ENCODE measurements at places on chromosomes 7 and 10. TPM values are rescaled to one million over a fixed set of nuclear protein-coding genes. Genes with fewer than 3 reads are reported as not detected.

DNA sequence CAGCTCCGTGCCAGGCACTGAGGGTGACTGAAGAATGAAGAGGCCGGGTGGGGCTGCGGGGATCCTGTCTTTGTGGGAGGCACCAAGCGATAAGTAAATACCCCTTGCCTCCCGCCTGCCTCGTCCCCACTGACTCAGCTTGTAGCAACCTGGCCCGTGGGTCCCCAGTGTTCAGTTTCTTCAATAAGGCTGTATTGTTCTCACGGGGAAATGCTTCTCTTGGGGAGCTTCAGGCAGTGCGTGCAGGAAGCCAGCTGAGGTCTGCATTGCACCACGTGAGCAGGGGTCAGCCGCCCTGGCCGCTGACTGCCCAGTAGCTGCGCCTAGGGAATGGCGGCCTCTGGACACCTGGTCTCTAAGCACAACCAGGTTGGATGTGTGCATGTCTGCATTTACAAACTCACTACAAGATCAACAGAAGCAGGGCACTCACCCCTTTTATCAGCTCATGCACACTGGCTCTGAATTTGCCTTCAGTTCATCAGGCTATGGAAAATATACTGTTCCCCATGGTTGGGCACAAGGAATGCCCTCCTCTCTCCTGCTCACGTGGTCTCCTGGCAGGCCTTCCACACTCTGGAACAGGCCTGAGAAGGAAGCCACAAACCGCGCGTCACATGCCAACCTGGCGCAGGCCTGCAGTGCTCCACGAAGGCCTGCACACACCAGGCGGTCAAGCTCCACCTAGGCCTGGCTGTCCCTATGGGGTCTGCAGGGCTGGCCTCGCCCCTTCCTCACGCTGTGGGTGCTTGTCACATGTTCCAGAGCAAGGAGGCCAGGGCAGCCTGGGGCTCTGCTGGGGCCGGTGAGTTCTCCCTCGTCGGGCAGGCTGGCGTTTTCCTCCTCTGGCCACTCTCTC is 135.7 kb upstream of the RNF32 start:
- no peak for DNase-seq

DNA sequence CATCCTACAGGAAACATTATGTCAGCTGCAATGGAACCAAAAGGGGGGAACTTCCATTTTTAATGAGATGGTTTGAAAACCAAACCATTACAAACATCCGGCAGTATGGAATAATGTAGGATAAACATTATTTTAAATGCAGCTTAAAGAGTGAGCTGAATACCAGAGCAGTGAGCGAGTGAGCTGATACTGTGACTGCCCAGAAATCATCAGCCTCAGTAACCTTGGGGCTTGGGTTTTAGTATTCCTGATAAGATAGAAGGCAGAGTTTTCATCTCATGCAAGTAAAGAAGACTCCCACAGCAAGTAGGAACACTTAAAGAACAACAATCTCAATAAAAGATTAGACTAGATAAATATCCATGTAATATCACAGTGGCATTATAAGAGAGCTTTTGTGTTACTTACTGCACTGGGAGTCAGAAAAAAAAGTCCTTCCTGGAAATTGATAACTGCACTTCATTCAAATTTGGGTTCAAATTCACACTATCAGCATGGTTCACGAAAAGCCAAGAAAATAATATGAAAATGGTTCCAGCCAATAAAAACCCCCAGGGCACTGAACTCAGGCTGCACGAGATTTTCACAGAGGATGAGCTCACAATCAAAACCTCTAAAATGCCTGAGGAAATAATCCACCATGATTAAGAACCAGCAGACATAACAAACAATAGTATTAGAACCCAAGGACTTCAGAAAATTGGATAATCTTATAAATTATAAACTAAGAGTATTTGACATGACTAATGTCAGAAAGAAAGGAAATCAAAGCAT is 115.7 kb downstream of the MTPAP start:
- DNase-seq: no peak

DNA sequence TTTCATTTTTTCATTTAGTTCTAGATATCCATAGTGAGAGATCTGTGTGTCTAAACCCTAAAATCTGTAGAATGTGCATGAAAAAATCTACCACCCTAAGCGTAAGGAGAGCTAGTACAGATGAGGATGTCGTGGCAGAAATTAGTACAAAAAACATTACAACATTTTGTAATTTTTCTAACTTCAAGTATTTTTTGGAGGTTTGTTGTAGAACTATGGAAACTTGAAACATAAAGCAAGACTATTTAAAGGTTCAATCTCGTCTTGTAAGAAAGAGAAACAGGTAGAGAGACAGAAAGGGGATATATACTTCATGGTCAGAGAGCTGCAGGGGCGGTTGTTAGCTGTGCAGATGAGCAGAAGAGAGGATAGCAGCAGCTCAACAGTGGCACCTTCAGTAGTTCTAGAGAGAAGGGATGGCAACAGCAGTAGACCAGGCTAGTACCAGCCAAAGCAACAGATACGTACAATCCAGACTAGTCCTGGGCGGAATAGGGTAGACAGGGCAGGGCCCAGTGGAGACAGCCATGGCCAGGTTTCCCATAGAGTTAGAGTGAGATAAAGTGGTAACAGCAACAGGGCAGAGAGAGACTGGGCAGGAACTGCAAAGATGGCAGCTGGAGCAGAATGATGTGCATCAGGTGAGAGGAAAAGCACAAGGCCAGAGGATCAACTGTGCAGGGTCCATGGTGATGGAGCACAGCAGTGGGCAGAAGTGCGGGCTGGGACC is 145.2 kb downstream of the FRMD4A start:
- DNase-seq: no peak

DNA sequence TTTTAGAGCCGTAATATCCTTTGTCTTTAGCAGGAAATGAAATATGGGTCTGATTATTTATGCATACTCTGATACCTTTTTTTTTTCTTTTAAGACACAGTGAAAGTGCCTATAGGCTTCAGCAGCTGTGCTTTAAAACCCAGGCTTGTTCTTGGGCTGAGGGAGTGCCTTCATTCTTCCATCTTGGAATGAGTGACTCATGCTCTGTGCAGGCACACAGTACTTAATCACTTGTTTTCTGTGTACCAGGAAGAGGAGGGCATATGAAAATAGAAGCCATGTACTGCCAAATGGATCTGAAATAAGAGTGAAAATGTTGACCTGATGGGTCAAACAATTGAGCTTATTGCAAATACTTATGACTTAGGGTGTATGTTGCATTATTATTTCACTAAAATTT is 12.0 kb downstream of the INPP5F start:
- no peak for DNase-seq

- no peak for DNase-seq
Measured at GRCh38 chr7:34083440-34083839, 178.1 kb downstream of the BMPER start.

GRCh38 chr10:35442028-35442427 is 105.7 kb downstream of the CCNY start:
- no peak for DNase-seq

Gene TMEM254
- polyA plus RNA-seq: 7.9 TPM

Gene GPR146
- 17.3 TPM for polyA plus RNA-seq

DNA sequence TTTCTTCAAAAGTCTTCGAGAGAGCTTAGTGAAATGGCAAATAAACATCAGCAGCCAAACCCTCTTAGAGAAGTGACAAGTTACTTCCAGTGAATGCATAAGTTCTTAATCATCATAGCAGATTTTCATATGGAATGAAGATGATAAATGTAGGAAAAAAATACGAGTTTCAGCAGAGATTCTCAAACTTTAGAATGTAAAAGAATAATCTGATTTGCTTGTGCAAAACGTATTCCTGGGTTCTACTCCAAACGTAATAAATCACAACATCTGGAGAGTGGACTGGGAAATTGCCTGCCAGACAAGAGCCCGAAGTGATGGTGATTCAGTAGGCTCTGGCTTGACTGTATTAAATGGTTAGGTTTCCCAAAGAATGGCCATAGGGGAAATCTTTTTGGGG is 62.2 kb downstream of the AKR1E2 start:
- DNase-seq: no peak
